ENCODE measurements at places on chromosomes 16 and 17.
A peak's percentile ranks its signal among the peaks of the same experiment; 100 is the strongest.

DNA sequence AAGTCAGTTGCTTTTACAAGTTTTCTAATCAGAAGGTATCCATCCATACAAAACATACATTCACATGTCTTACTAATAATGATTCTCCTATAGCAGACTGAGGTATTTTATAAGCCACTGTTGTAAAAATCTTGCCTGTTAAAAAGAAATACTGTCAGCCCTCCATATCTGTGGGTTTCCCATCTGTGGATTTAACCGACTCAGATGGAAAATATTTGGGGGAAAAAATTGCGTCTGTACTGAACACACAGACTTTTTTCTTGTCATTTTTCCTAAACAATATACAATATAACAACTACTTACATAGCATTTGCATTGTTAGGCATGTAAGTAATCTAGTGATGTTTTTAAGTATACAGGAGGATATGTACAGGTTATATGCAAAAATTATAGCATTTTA, 90.4 kb downstream of the PARN start:
- DNase-seq = no peak

DNA sequence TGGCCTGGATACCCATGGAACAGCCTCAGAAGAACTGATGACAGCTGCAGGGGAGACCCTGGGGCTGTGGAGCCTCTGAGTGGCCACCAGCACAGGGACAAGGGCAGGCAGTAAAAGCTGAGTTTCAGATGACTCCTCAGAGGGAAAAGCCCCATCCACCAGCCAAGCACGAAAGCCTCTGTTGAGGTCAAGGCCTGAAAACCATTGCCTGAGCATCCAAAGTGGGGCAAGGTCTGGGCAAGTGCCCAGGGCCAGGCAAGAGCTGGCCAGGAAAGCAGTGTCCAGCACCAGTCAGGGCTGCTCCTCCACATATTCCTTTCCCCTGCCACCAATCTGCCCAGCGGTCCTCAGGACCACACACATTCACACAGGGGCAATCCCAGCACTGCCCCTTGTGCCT, 16.4 kb downstream of the ATP6V0D1 start:
- DNase-seq = no peak

GRCh38 chr16:47144559-47144877, 773 bp upstream of the NETO2 start:
- DNase-seq = no peak

DNA sequence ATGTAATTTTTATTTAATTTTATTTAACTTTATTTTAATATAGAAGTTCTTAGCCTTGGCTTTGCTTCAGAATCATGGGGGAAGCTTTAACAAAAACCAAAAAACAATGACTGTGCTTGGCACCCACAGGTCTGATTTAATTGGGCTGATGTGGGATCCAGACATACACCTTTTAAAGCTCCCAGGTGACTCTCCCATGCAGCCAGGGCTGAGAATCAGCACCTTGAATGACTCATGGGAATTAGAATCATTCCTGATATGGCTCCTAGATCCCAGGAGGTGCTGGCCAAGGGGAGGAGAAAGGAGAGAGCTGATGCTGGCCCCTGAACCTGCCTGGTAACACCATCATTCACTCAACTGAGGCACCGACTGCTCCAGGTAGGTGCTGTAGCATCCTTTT, 240.7 kb downstream of the PARN start:
- DNase-seq = no peak

DNA sequence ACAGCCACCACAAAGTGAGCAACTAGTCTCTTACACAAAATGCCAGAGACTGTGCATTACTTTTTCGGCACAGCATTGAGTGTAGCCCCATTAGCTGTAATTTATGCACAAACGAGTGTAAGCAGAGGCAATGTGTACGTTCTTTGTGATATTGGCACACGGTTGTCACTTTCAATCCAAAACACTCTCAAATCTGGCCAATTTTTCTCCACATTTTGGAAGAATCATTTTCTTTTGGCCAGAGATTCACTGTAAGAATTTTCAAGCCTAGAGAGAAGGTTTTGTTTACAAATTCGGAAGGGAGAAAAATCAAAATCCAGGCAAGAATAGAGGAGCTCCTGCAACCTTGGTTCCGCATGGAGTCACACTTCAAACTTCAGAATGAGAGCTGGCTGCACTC, 15.4 kb upstream of the KIF2B start:
- no peak for DNase-seq

DNA sequence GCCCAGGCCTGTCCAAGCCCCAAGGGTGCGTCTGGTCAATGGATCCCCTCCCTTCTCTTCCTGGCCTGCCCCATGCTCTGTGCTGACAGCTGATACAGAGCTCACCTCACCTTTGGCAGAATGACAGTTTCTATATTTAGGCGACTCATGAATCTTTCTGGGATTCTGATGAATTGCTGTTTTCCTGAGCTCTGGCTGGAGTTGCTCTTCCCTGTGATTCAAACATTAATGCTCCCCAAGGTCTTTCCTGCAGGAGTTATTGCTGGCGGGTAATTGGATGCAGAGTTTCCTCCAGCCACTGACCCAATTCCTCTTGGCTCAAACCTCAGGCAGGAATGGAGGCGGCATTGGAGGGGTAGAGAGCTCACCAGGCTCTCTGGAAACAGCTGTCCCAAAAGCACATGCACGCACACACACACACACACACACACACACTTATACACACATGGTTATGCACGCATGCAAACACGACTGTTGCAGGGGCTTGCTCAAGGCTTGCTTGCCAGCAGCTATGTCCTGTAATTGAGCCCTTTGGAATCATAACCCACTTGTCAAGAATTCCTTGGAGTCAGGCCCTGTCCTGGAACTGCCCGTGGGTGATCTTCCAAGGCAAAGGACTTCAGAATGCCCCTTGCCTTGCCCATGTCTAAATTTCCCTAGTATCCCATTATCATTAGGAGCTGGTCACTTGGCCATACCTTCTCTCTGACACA, 128.8 kb downstream of the ASIC2 start:
- DNase-seq = no peak

- no peak for DNase-seq
These were observed 8.2 kb upstream of the COL1A1 start for GRCh38 chr17:50209472-50210239.

GRCh38 chr16:65855171-65856145, 511.0 kb upstream of the CDH5 start:
- no peak for DNase-seq

- DNase-seq = no peak
These were observed 11.0 kb downstream of the FTO start for GRCh38 chr16:53715023-53715384.

DNA sequence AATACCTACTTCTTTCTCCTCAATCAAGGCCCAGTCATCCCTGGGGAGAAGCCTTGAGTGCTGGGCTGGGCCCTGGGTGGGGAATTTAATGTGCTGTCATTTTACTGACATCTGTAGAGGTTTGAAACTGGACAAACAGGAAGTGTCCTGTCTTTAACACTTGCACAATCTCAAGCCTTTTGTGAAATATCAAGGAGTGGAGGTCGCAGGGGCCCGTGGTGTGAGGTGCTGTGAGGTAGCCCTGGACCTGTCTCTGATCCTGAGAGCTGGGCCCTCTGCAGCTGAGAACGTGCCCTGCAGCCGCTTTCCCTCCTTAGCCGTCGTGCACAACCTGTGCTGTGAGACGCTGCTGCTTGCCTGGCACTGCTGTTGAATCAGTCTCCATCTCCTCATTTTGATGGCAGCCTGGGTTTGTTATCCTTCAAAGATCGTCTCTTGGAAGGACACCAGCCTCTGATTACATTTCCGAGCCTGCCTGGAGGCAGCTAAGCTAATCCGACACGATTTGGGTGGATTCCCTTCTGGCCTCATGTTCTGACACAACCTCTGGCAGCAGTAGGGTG, 29.9 kb downstream of the SMARCE1 start:
- no peak for DNase-seq

DNA sequence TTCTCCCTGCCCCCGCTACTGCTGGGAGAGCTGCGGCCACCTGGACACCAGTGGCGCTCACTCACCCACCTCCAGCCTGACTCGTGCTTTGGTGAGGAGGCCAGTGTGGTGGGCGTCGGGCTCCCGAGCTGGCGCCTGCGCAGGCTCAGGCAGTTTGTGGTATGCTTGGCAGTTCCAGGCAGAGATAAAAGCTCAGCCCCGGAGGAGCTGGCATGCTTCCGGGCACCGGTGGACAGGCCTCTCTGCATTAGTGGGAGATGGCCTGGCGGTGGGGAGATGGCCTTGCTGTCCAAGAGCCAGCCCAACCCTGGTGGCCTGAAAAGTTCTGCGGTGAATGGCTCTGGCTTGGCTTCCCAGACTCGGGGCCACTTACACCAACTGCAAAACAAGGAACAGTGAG, 4.1 kb downstream of the ADGRG1 start:
- DNase-seq = no peak

- no peak for DNase-seq
These were observed 53.4 kb downstream of the SNTB2 start for GRCh38 chr16:69240331-69240730.

- no peak for DNase-seq
These were observed 65.7 kb downstream of the MPRIP start for GRCh38 chr17:17107891-17108431.

DNA sequence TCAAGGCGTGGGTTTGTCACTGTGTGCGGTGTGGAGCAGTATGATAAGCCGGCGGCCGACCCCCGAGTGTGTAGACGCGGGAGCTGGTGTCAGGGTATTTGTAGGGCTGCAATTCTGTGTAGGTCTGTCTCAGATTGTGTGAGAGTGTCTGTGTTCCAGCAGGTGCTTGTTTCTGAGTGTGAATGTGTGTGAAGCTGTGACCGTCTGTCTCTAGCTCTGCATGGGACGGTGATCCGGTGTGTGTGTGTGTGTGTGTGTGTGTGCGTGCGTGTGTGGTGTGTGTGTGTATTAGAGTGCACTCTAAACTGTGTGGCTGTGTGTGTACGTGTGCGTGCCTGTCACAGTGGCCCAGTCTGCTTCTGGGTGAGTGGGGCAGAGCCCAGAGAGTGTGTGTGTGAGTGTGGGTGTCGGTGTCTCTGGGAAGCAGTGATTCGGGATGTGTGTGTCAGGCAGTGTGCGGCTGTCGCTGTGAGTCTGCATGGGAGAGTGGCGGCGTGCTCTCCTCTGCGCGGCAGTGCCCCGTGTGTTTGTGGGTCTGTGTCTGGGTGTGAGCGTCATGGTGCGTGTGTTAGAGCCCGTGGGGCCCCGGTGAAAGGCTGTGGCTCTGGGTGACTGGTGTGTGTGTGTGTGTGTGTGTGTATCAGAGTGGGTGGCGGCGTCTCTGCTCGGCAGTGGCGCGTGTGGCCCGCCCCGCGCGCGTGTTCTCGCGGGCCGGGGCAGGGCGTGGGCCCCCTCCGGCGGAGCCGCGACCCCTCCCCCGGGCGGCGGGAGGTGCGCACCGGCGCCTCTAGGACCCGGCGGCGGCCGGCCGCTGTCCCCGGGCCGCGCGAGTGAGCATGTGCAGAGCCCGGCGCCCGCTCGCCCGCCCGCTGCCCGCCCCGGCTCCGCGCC, at the start of gene WSCD1:
WSCD1 (plus strand) TSS at position 841 of the 891 bp plus-strand sequence. CDS start 10,280 bp downstream, outside the sequence.
- no peak for DNase-seq

- no peak for DNase-seq
These were observed 27.9 kb downstream of the OMG start for GRCh38 chr17:31269036-31269577.

- no peak for DNase-seq
These were observed 84.1 kb downstream of the MYH11 start for GRCh38 chr16:15772579-15773293.

DNA sequence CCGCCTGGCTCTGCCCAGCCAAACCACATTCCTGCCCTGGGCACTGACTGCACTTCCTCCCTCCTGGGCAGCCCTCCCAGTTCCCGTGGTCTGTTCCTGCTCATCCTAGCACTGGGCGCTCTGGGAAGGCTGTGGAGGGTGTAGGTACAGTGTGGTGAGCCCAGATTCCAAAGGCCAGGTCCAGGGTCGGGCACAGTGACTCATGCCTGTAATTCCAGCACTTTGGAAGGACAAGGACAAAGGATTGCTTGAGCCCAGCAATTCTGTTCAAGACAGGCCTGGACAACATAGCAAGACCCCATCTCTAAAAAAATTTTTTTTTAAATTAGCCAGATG, 30.6 kb downstream of the C16orf74 start:
- DNase-seq = no peak

DNA sequence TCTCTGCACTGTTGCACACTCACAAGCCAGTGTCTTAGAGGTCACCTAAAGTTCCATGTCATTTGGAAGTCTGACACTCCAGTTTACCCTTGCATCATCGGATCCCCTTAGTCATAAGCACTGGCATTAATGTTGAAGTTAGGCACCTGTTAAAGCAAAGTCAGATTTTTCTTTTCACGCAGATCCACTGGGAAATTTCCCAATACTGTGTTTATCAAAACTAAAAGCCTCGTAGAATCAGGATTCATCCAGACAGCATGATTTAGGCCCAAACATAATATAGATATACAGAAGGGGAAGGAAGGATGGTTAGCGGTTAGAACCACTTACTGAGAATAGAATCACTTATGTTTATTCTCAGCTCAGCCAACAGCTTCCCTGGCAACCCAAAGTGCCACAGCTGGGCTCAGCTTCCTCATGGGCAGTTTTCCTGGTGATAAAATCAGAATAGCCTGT, 30.1 kb upstream of the HAPSTR1 start:
- peak; percentile 50 for DNase-seq

DNA sequence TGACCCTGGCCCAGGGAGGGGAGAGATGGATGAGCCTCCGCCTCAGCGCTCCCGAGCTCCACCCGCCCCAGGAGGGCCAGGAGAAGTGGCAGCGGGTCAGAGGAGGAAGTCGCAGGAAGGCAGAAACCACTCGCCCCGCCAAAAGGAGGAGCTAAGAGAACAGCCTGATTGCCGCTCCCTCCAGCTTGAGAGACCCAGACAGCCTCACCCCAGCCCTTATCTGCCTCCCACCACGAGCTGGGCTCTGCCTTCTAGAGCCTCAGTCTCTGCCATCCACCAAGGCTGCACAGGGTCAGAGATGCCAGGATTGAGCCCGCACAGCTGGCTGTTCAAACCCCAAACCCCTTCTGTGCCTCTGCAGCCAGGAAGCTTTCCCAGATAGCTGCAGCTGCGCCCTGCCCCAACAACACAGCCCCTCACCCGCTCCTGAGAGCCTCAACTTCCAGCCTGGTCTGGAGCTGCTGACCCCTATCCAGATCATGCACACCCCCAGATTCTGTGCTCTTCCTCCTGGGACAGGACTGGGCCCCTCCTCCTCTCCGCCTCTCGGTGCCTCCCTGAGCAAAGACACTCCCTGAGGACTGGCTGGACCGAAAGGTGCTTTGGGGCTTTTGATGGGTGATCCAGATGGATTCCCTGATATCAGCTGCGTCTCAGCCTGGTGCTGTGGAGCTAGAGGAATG, 1.0 kb upstream of the ATP2A3 start:
- DNase-seq = peak; percentile 87

DNA sequence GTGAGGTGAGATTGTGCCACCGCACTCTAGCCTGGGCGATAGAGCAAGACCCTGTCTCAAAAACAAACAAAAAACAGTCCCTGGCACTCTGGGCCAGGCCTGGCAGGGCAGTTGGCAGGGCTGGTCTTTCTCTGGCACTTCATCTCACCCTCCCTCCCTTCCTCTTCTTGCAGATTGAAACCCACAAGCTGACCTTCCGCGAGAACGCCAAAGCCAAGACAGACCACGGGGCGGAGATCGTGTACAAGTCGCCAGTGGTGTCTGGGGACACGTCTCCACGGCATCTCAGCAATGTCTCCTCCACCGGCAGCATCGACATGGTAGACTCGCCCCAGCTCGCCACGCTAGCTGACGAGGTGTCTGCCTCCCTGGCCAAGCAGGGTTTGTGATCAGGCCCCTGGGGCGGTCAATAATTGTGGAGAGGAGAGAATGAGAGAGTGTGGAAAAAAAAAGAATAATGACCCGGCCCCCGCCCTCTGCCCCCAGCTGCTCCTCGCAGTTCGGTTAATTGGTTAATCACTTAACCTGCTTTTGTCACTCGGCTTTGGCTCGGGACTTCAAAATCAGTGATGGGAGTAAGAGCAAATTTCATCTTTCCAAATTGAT, 24.8 kb downstream of the STH start:
- no peak for DNase-seq
